Central memory CD4-positive, alpha-beta T cell (primary cell): ENCODE measurements at places on chromosomes 5 and 9.

- no peak for DNase-seq
Observed at GRCh38 chr5:172418862-172419814, 35.2 kb downstream of the SH3PXD2B start.

- DNase-seq = no peak
Observed at GRCh38 chr5:17995997-17996396, 361.7 kb downstream of the TAF11L14 start.

DNA sequence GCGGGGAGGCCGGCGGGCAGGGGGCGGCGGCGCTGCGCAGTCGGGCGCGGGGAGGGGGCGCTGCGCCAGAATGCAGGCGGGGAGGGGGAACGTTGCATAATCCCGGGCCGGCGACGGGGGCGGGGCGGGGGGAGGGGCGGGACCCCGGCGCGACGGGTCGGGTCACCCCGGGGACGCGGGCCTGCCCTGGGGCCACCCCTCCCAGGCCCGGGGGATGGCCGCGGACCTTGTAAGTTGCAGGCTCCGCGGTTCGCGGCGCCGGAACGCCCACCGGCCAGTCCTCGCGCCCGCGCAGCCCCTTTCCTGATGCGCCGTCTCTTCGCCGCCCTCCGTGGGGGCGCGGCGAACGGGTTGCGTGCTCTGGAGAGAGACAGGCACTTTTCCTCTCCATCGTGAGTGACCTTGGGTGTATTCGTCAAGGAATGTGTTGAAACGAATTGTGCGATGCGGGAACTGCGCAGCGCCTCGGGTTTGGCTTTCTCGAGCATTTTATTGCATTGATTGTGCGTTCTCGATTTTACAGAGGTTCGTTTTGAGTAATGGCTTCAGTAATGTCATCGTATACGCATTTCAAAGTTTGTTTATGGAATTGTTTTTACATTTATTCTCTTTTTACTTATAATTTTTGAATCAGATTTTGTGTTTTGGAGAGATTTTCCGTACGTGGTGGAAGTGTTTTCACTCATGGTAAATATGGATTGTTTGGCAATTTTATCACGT lies 802 bp downstream of the SPIN1 start:
- peak; percentile 19 for DNase-seq

DNA sequence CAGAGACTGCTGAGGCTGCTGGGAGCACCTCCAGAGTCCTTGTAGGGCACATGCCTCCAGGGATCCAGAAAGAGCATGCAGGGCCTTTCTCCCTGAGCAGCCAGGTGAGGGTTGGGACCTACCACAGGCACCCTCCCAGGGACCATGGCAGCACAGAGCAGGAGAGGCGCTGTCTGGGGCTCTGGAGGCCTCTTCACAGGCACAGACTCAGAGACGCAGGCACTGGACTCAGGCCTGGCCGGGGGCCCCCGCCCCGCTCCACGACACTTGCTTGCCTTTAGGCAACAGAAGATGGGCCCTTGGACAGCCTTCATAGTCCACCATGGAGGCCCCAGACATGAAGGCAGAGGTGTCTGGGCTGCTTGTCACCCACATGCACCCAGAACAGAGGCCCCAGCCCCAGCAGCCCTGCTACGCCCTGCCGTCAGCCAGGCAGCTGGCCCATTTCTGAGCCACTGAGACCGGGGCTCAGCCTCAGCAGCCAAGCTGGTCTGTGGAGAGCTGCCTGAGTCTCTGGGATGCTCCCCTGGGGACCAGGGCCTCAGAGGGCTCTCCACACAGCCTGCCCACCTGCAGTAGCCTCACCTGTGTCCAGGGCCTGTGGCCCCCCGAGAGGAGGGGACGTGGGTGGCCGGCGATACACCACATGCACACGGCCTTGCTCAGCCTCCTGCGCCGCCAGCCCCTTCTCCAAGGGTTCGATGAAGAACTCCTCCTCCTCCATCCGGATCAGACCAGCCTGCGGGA lies 72.8 kb downstream of the ADAMTS2 start:
- DNase-seq = no peak

GRCh38 chr5:67799732-67800234 lies 415.8 kb upstream of the PIK3R1 start:
- no peak for DNase-seq

DNA sequence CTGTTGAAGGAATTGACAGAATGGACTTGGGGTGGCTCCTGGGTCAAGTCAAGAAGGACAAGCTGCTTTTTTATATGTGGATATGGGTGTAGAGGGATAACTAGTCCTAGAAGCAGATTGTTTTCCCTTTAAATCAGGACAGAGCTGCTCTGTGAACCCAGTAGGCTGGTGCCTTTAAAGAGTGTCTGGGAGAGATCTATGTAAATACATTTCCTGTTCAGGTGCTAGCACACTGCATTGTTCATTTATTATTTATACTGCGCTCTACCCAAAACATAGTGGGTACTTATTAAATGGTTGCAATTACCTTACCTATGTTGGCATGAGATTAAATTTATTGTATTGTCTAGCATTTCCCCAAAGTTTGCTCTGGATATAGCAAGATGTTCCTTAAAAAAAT lies 86.6 kb upstream of the EQTN start:
- DNase-seq = no peak
